ENCODE measurements at places on chromosomes 1 and 21.

- no peak for DNase-seq
Observed at GRCh38 chr21:26617176-26617575, 44.1 kb upstream of the CYYR1 start.

GRCh38 chr1:47881505-47882442, 115.4 kb downstream of the TRABD2B start:
- no peak for DNase-seq

GRCh38 chr1:156898161-156898566, 4.6 kb downstream of the PEAR1 start:
- no peak for DNase-seq

- DNase-seq, result no peak
Observed at GRCh38 chr1:63321066-63321784, 1.1 kb upstream of the FOXD3 start.

DNA sequence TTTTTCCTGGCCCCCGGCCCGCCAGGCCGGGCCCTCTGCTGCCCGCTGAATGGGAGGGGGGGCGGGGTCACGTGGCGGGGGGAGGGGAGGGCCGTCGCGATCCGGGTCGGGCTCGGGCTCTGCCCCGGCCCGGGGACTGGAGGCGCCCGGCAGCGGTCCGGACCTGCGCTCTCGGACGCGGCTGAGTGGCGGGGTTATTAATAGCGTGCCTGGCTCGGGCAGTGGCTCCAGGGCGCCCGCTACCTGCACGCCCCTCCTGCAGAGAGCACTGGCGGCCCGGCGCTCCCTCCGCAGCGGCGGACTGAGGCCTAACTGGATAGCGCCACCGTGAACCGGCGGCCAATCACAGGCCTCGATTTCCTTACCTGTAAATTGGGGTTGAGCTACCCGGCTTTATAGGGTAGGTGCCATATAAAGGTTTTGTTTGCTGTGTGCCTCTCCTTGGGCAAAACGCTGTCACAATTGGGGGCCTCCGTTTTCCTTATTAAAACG, 28.1 kb downstream of the AHDC1 start:
- DNase-seq, result no peak

- no peak for DNase-seq
Observed at GRCh38 chr1:162133566-162133965, 64.1 kb downstream of the NOS1AP start.

DNA sequence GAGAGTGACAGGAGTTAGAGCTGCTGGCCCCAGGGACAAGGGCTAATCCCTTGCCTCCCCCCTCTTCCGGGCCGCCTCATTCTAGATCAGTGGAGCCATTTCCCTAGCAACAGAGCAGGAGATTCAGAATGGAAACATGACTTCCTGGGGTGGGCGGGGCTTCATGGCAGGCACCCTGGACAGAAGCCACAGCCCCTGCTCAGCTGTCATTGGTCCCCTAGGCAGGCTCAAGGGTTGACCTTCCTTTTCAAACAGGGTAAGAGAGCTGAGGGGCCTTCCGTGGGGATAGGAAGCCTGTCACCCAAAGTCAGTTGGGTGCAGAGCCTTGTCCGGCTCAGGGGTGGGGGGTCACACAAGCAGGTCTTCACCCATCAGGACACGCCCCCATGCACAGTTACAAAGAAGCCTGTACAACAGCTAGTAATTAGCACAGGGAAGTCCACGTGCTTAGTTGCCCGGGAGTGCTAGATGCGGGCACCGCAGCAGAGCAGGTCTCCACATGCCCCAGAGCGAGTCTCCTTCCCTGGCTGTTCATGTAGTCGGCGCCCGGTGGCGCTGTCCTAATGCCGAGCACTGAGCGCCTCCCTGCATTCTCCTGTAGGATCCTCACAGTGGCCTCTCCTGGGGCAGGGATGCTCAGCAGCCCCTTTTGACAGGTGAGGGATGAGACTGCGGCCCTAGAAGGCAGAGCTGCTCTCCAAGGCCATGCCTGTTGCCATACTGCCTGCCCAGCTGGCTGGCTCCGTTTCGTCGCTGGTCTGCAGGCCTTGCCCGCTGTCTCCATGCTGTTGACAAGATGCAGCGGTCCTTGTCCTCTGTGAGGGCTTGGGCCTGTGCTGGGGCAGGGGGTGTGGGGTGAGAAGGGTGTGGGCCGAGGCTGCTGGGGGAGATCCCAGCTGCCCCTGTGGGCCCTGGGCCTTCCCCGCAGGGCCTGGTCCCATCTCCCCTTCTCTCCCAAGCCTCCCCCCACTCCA, 5.1 kb downstream of the TMEM201 start:
- no peak for DNase-seq

DNA sequence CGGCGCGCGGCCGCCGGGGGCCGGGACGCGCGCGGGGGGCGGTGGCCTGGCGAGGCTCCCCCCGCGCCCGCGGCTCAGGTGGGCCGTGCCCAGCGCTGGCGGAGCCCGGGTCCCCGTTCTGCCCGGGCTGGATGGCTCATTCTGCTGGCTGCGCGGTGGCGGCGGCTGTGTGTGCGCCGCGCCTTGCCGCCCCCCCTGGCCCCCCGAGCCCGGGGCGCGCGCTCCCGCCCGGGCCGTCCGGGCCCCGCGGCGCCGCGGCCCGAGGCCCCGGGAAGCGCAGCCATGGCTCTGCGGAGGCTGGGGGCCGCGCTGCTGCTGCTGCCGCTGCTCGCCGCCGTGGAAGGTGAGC, at the start of gene EPHB2:
Gene EPHB2 (plus strand): TSS at position 139 of the 349 bp plus-strand sequence. CDS start 144 bp downstream, at position 283.
- DNase-seq, result no peak

- peak; percentile 83 for DNase-seq
Observed at GRCh38 chr1:226125097-226125630, 61.4 kb downstream of the ACBD3 start.

DNA sequence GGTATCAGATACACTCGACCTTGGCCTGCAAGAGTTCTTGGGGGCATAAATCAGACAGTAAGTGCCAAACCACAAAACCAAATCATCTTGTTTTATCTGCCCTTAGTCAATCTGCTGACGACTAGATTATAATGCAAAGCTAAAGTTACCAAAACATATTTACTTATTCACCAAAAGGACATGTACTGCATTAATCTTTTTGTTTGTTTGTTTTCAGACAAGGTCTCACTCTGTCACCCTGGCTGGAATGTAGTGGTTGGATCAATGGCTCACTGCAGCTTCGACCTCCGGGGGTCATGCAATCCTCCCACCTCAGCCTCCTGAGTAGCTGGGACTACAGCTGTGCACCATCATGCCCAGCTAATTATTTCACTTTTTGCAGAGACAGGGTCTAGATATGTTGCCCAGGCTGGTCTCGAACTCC, 114.7 kb downstream of the APP start:
- DNase-seq, result no peak

DNA sequence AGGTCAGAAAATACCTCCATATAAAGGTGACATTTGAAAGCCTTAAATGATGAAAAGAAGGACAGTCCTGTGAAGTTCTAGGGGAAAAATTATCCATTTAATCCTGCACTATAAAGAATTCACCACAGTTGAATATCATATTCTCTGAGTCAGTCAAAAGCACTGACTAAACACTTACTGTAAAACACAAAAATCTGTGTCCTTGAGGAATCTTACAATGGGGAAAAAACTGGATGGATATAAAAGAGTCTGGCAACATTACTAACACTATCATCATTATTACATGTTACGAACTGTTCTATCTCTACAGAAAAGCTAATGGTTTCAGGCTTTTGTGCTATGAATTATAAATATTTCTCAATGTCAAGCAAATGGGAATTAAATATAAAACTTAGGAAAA, 42.4 kb upstream of the HP1BP3 start:
- no peak for DNase-seq

DNA sequence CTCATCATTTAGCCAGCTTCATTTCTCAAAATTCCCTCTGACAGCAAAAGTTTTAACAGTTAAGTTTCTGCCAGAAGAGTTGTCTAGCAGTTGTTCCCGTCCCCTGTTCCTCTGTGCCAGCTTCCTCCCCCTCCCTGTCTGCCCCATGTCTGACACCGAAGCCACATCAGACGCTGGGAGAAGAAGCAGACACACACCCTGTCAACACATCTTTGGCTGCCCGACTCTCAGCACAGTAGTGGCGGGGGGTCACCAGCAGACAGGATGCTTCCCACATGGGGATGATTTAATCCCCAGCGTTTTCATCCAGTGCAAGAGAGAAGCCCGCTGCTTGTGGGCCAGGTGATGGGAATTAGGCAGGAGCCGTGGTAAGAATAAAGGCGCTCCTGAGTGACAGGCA, 379.4 kb upstream of the RUNX1 start:
- peak; percentile 9 for DNase-seq

DNA sequence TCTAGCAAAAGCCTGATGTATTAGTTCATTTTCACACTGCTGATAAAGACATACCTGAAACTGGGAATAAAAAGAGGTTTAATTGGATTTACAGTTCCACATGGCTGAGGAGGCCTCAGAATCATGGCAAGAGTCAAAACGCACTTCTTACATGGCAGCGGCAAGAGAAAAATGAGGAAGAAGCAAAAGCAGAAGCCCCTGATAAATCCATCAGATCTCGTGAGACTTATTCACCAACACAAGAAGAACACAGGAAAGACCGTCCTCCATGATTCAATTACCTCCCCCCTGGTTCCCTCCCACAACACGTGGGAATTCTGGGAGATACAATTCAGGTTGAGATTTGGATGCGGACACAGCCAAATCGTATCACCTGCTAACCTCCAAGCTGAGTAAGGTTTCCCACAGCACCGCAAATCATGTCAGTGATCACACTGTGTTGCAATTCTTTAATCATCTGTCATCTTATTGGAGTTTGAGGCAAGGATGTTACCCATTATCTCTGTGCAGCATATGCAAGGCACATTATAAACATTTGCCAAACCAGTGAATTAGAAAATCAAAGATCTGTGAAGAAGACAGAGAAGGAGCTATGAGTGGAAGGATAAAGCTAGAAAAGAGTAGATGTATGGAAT, 128.5 kb downstream of the ZNF281 start:
- no peak for DNase-seq

DNA sequence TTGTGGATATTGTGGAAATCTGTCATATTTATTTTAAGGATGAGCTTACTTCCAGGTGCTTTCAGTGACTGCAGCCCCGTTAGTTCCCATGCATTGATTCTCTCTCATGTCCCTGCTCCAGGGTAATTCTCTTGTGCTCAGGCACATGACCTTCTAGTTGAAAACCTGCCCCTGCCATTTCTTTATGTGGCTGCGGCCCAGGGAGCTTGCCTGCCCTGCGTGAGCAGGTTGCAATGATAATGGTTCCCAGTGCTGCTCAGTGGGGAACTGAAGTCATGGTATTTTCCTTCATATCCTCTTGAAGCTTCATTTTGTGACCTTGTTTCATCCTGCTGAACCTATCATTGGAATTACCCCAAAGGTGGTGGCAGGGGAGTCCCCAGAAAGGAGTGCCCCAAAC, 229.8 kb downstream of the DISC1 start:
- DNase-seq, result no peak

DNA sequence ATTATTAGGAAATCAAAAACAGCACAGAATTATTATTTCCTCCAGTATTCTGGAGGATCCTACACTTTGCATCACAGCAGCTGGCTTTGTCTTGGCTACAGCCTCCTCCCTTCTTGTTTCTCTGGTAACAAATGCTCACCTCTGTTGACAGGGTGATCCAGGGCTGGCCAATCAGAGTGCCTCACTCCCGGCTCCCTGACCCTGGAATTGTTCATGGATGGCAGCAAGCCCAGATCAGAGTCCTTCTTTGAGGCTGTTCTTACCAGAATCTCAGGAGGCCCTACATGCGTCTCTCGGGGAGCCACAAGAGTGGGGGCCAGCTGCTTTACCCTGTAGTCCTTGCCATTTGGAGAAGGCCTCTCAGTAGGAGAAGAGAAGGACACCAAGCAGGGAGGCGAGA, 48.4 kb upstream of the IGSF5 start:
- no peak for DNase-seq

GRCh38 chr1:8315573-8316475, 2.1 kb upstream of the SLC45A1 start:
- DNase-seq, result no peak

- no peak for DNase-seq
Observed at GRCh38 chr1:40047769-40048168, 7.2 kb downstream of the CAP1 start.

- DNase-seq, result no peak
Observed at GRCh38 chr1:213564215-213564659, 423.5 kb upstream of the PROX1 start.

DNA sequence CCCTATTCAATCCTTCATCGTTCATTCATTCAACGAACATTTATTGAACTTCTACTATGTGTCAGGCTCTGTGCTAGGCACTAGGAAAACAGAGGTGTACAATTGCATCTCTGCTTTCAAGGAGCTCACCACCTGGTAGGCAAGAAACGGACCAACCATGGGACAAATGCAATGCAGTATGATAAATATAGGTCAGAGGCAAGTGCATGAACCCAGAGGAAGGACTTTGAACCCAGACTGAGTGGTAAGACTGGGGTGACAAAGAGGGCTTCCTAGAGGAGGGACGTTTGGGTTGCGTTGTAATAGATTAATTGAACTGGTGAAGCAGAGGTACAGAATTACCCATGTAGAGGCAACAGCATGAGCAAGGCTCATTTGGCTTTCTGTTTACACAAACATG, 16.4 kb downstream of the CD2 start:
- DNase-seq, result no peak

DNA sequence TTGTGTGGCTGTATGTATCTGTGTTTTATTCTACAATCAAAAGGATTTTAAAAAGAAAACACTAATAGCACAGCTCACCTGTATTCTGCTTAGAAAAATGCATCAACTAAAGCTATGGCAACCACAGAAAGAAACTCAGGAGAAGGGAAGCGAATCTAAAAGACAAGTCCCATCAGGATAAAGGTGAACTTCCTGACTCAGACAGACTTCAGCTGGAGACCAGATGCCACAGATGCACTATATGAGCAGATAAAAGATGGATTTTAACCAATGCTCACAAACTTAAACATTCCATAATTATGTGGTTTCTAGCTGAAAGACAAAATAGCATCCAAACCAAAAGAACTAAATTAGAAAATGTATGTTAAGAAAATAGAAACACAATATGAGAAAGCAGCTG, 231.0 kb downstream of the RERE start:
- no peak for DNase-seq

DNA sequence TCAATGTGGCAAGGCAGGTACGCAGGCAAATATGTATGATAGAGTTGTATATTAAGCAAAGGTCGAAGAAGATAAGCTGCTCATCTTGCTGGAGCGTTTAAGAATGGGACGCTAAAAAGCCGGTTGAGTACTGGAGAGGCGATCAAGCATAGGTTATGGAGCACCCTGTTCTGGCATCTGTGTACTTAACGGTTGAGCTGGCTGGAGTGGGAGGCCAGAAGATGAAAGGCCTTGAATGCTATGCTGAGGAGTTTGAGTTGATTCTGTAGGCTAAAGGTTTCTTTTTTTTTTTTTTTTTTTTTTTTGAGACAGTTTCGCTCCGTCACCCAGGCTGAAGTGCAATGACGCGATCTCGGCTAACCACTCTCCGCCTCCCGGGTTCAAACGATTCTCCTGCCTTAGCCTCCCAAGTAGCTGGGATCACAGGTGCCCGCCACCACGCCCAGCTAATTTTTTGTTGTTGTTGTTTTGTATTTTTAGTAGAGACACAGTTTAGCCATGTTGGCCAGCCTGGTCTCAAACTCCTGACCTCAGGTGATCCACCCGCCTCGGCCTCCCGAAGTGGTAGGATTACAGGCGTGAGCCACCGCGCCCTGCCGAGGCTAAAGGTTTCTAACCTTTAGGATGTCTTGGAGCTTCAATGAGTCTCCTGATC, 850 bp upstream of the KHDC4 start:
- DNase-seq, result no peak

GRCh38 chr1:40592107-40592803, 60.8 kb downstream of the ZNF684 start:
- no peak for DNase-seq
